Effector CD8-positive, alpha-beta T cell (primary cell): ENCODE measurements at places on chromosomes 16 and 17.

- no peak for DNase-seq
Measured at GRCh38 chr17:2312736-2313135, 9.0 kb downstream of the SRR start.

DNA sequence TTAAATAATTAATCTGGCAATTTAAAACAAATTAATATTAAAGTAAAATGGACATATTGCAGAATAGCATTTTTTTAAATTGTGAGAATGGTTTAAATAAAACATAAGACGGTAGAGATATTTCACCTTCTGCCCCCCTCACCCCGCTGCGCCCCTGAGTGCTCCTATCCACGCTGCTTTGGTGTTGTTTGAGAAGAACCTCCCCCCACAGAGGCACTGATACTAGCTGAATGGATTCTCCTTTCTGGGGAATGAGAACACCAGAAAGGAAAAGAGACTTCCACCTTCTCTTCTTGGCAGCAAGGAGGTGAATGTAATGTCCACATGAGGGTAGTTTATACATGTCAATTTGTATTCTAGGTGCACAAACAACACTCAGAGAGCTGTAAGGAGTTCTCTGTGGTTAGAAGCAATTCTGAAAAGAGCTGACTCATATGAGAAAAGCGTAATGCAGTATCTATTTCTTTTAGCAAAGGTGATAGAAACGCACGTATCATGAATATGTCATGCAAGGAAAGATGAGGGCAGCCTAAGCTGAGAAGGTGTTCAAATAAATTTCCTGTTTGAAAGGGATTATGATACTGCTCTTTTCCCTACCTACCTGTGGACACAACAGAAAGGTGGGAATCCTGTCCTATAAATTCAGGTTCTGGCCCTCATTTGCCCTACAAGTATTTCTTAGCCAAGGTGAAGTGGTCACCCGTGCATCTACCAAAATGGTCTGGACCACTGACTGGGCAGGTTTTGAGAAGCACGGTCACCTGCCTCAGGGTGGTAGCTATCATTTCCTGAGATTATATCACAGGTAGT lies 126.9 kb downstream of the PARN start:
- no peak for DNase-seq

GRCh38 chr17:29251184-29251583 lies 4.5 kb downstream of the CRYBA1 start:
- no peak for DNase-seq

GRCh38 chr17:82008941-82009405 lies 13.7 kb downstream of the CENPX start:
- DNase-seq, result no peak

GRCh38 chr17:20171741-20172365 lies 162.7 kb downstream of the SPECC1 start:
- no peak for DNase-seq

- no peak for DNase-seq
Measured at GRCh38 chr17:49029801-49030200, 32.6 kb downstream of the IGF2BP1 start.

- peak; percentile 45 for DNase-seq
Measured at GRCh38 chr17:3965118-3965800, 1.0 kb upstream of the ATP2A3 start.

DNA sequence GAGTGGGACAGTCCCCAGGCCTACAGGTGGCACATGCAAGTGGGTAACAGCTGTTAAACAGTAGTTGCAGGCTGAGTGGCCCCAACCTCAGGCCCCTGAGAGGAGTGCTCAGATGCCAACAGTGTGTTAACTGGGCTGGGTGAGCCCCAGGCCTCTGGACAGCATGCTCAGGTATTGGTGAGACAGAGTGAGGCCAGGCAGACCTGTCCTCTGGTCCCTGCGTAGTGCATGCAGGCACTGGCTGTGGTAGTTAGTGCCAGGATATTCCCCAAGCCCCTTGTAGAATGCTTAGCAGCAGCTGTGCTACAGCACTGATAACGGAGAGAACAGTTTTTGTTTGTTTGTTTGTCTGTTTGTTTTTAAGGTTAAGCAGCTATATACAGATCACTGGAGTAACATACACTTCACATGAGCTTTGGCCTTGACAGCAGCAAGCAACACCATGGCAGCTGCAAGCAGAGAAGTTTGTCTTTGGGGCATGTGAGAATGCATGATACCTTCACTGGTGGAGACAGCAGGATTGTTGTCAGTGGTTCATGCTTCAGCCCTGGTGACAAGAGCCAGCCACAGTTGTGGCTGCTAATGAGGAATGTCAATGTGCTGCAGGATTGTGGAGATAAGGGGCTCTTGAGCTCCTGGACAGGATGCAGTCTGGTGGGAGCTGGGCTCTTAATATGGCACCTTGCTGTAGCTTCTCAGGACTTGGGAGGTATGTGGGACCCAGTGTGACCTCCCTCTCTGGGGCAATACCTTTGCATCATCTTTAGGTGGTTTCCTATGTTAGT lies 614.4 kb downstream of the CDH11 start:
- no peak for DNase-seq

GRCh38 chr16:74868501-74868900 lies 93.9 kb upstream of the FA2H start:
- DNase-seq, result no peak

DNA sequence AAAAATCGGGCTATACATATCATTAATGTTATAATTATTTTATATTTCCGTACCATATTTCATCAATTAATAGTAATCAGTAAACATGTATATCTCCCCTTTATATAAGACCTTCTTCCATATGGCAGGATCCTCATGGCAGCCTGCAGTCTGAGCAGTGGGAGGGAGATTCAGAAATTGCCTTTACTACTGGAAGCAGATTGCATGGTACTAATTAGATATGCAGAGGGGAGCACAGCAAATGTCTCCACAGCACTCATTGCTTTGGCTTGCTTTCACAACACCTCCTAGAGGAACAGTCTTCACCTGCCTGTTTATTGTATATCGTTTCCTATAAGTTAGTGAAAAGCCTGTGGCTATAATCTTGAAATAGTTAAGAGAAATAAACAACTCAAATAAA lies 585.8 kb upstream of the GOT2 start:
- no peak for DNase-seq

DNA sequence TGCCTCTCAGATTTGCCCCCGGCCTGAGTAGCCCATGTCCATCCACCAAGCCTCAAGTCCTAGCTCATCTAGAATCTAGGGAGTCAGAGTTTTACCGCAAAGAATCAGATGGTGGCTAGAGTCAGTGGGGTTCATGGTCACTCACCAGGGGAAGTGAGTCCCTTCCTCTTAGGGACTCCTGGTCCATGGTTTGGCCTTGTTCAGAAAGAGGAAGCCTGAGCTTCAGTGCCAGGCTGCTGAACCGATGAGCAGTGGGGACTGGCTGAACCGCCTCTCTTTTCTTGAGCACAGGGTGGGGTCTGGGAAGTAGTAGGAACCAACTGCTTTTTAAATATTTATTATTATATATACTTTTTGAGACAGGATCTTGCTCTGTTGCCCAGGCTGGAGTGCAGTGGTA lies 160.3 kb downstream of the NTN1 start:
- DNase-seq, result no peak

DNA sequence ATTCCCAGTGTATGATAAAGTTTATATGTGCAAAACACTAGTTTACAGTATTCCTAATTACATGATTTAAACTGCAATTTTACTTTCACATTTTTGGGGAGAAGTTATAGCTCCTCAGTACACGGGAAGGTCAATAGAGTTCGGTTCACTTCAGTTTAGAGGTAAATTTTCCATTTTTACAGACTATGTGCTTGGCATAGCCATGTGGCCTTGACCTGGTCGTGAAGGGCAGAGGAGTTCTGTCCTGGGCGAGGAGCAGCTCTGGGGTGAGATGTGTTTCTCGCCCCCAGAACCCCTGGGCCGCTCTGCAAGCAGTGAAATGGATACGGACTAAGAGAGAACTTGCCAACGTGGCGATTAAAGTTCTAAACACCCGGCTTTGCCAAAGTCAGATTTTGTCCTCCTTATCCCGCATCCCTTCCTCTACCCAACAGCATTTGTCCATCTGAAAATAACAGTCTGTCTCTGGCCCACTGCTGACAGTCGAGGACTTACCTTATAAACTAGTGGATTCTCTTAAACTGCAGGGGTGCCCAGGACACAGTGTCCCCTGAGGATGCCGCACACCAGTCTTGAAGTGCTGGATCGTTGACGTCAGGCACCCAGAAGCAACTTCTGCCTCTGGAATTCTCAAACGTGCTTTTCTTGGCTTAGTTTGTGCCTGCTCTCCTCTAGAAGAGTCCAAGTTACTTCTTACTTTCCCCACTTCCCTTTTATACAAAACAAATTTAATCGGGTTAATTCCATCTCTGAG lies 1.5 kb upstream of the SIAH1 start:
- no peak for DNase-seq

DNA sequence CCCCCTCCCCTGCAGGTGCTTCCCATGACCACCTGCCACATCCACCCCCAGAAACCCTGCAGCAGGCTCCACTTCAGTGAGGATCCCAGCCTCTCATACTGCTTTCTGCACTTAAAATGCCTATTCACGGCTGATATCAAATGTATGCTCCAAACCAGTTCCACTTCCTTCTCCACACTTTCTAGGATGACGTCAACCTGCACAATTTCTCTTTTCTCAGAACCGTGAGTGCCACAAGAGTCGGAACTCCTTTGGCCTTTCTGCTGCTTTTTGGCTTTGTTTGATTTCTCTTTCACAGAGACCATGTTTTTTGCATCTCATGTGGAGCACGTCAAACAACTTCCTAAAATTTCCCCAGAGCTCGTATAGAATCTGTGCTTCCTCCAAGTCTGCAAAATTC lies 378.8 kb upstream of the TNRC6C start:
- DNase-seq, result no peak

DNA sequence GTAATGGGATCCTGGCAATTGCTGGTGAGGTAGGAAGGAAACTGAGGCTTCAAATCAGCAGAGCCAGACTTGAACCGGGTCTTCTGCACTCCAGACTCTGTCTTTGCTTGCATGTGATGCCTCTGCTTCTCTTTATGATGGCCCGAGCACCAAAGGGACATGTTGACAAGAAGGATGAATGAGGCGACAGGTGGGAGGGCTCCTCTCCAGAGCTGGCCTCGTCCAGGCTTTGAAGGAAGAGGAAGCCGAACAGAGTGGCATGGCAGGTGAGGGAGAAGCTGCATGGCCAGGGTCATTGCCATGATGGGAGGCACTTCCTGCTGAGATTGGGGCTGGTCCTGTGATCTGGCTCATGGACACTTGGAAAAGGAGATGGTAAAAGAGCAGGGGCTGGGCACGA lies 40.8 kb downstream of the AKAP1 start:
- no peak for DNase-seq

DNA sequence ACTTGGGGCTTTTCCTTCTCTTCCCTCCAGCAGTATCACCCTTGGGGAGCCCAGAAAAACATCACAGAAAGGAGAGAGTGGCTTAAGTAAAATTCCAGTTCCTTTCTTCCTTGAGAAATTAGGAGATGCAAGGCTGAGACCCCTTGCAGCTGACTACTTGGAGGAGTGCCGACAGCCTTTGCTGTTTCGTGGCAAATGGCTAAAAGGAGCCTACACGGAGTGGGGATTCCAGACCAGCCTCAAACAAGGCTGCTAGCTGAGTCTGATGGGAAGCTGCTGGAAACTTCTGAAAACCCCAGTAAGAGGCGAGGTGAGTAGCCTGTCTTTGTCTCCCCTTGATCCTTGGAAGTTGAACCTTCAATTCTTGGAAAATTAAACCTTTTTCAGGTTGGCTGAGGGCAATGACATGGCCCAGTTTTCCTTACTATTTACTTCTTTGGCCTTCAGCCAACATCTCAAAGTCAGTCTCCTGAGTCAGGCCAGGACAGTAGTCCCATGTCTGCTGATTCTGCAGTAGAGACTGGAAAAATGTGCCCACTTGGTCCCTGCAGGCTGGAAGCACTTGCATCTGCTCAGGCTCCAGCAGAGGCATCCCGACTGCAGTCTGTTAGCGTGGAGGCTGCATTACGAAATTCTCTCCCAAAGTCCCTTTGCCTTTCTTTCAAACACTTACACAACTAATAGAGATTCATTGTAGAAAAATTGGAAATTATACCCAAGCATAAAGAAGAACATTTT lies 23.4 kb downstream of the SMIM36 start:
- DNase-seq, result no peak

- DNase-seq, result no peak
Measured at GRCh38 chr17:59327981-59328290, 3.5 kb upstream of the YPEL2 start.
